Astrocyte (in vitro differentiated cells and primary cell): ENCODE measurements at places on chromosomes 4 and X. TPM values are rescaled to one million over a fixed set of nuclear protein-coding genes. Genes with fewer than 3 reads are reported as not detected.

DNA sequence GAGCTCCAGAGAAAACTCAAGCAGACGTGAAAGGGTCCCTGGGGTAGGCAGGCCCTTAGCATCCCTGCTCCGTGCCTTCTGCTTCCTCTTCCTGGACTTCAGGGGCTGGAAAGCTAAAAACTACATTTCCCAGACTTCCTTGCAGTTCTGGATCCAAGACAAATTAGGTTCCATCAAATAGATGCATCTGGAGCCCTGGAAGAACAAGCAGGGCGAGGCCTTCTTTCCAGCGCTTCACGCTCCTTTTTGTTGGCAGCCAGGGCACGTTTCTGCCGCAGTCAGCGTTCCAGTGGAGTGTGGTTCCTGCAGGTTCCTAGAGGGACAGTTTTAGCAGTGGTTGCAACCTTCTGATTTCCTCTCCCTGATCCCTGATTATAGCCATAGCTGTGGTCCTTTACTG lies 53.6 kb upstream of the MSX1 start:
- H3K27ac ChIP-seq, result no peak overlapping the region
- H3K4me1 ChIP-seq, result no peaks in the 10 kb centered on the region
- no peaks in the 10 kb centered on the region for H3K36me3 ChIP-seq
- no peak overlapping the region for H3K4me3 ChIP-seq
- H3K27me3 ChIP-seq, result peaks cover 7% of the 10 kb centered on the region

DNA sequence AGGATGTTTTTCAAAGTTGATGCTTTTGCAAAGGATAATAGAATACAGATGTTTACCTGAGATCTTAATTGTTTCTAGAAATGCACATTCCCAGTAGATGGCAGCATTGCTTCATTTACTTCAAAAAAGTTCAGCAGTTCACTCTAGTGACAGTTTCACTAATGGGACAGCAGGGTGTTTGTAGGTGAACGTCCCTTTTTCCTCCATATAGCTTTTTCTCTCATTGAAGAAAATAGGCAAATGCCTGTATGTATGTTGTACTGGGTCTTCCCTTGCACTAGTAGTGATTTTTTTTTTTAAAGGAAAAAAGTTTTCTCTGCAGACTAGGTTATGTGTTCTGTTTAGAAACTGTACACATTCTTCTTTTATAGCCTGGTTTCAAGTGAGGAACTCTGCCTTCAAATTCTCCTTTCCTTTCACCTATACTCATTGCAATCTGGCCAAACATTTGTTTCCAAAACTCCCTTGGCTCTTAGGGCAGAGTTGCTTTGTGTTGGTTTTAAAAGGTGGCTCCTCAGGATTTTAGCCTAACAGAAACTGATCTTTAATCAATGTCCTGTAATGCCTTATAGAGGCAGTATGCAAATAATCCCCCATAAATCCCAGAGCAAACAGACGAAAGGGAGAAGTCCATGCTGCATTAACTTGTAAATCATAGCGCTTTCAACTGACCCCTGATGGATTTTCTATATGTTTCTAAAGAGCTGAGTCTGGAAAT lies 86.3 kb downstream of the EGF start:
- no peaks in the 10 kb centered on the region for H3K27me3 ChIP-seq
- no peak overlapping the region for H3K27ac ChIP-seq
- no peaks in the 10 kb centered on the region for H3K36me3 ChIP-seq

DNA sequence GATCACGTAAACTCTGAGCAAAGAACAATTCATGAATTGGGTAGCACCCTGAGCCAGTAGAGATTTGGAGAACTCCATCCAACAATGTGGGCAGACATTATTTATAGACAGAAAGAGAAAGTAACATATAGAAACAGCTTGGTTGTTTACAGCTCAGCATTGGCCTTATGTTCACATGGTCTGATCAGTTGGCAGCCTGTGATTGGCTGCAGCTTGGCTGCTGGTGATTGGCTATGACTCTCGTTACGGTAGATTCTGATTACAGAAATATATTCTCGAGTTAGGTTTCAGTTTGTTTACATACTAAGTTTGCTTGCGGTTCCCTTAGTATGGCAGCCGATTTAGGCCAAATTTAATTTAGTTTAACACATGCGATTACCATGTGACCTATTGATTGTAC lies 663.4 kb downstream of the RAPGEF2 start:
- H3K4me1 ChIP-seq, result peaks cover 27% of the 10 kb centered on the region
- no peaks in the 10 kb centered on the region for H3K36me3 ChIP-seq
- no peak overlapping the region for H3K4me3 ChIP-seq
- H3K27ac ChIP-seq, result no peak overlapping the region
- DNase-seq, result no peak

DNA sequence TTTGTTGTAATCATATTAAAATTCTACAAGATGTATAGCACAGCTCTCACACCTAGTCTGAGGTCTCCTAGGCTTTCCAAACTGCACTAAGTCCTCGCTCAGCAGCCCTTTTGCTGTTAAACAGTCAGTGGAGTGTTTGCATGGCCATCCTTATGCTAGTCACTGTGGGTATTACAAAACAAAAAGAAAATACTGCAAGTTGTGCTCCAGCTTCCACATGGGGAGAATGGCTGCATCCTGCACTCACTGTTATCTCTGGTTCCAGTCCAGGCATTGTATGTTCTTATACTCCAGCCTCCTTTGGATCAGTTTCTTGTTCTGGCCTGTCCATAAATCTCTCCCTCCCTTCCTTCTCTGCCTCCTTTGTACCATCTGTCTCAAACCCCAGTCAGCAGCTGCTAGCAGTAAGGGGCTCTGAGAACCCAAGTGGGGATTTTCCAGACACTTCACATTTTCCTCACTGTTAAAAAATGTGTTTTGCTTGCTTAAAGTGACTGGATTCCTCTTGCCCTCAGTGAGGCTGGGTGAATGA lies 38.5 kb upstream of the BMP15 start:
- no peak overlapping the region for H3K27ac ChIP-seq
- H3K36me3 ChIP-seq, result no peaks in the 10 kb centered on the region
- no peaks in the 10 kb centered on the region for H3K4me1 ChIP-seq
- no peak overlapping the region for H3K4me3 ChIP-seq

GRCh38 chr4:6892190-6892908 lies 17.3 kb upstream of the TBC1D14 start:
- peaks cover 13% of the 10 kb centered on the region for H3K4me1 ChIP-seq
- H3K27me3 ChIP-seq, result no peaks in the 10 kb centered on the region
- H3K4me3 ChIP-seq, result no peak overlapping the region
- H3K36me3 ChIP-seq, result no peaks in the 10 kb centered on the region
- peak; percentile 63 for DNase-seq

DNA sequence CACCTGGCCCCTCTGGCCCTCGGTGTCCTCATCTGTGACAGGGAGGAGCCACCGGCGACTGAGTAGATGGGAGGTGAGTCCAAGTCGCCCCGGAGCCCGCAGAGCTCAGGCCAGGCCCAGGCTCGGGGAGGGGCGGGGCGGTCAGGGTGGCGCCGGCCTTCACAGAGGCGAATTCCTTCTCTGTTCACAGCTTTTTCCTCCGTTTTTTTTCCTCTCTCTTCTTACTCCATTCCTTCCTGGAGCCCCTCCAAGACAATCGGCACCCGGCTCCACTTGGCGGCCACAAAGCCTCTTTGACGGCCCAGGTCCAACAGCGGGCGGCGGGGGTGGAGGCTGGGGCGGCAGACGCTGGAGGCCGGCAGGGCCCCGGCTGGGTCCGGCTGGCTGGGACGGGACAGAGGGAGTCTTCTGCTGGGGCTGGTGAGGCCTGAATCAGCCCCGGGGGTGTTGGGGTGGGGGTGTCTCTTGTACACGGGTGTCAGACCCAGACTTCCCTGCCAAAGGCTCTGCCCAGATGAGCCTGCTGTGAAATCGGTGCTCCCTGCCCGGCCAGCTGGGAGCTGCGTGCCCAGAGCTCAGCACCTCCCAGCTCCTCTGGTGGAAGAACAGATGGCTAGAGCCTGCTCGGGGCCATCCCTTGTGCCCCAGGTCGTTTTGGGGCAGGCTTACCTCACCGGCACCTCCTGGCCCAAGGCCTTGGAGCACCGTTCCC lies 22.6 kb downstream of the FGFRL1 start:
- no peak overlapping the region for H3K4me3 ChIP-seq
- H3K27ac ChIP-seq, result peak overlapping the region; percentile 30
- no peaks in the 10 kb centered on the region for H3K27me3 ChIP-seq

DNA sequence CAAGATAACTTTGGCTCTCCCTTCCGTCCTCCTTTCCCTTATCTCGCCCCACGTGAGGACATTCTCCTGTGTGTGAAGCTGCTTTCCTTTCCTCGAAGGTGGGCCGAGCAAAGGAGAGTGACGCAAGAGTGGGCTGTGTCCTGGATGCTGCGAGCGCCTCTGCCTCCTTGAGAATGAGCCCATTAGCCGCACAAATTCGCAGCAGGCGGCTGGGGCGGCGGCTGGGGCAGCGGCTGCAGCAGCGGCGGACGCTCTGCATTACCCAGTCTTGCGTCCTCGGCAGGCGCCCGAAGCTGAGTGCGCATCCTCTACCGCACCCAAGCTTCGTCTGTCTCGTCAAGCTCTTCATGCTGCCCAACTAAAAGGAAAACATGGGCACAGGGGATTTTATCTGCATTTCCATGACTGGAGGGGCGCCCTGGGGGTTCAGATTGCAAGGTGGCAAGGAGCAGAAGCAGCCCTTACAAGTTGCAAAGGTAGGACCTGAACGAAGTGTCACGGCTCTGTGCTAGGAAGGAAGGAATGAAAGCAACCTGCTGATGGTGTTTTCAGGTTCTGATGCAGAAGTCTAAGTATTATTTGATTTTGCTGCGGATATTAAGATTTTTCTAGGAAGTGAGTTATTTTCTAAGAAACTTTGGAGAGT lies at the start of gene SYNPO2:
TSS of gene SYNPO2 (plus strand) at position 189 of the 646 bp plus-strand sequence. CDS start at position 372, 183 bp downstream.
- H3K27me3 ChIP-seq, result no peaks in the 10 kb centered on the region
- H3K4me1 ChIP-seq, result peaks cover 10% of the 10 kb centered on the region
- DNase-seq, result peak; percentile 87
- no peaks in the 10 kb centered on the region for H3K36me3 ChIP-seq

GRCh38 chrX:28586286-28586685 lies 960 bp upstream of the IL1RAPL1 start:
- no peaks in the 10 kb centered on the region for H3K36me3 ChIP-seq
- DNase-seq, result peak; percentile 39
- no peak overlapping the region for H3K27ac ChIP-seq
- H3K4me3 ChIP-seq, result peak overlapping the region; percentile 70
- H3K4me1 ChIP-seq, result peaks cover 4% of the 10 kb centered on the region
- H3K27me3 ChIP-seq, result no peaks in the 10 kb centered on the region

GRCh38 chr4:140112576-140112975 lies 41.4 kb downstream of the MAML3 start:
- no peaks in the 10 kb centered on the region for H3K27me3 ChIP-seq
- H3K4me3 ChIP-seq, result no peak overlapping the region
- DNase-seq, result peak; percentile 28

DNA sequence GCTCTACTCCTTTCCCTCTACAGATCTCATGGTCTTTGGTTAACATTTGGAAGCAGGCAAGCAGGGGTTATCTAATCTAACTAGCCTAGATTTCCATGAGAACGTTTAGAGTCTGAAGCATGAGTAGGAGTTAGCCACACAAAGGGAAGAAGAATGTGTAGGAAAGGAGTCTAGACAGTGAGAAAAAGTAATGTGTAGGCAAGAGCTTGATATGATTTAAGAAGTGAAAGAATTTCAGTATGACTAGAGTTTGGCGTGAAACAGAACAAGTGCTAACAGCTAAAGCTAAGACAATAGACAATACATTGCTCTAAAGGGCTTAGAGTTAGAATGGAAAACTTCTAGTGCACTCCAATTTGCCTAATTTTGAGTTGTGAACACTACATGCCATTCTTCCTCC lies 10.8 kb downstream of the CXCL8 start:
- H3K27ac ChIP-seq, result no peak overlapping the region
- no peak overlapping the region for H3K4me3 ChIP-seq
- H3K4me1 ChIP-seq, result no peaks in the 10 kb centered on the region
- H3K36me3 ChIP-seq, result no peaks in the 10 kb centered on the region
- peak; percentile 45 for DNase-seq

- no peaks in the 10 kb centered on the region for H3K27me3 ChIP-seq
- H3K36me3 ChIP-seq, result peaks cover 69% of the 10 kb centered on the region
- no peak overlapping the region for H3K4me3 ChIP-seq
- H3K4me1 ChIP-seq, result peaks cover 18% of the 10 kb centered on the region
- H3K27ac ChIP-seq, result no peak overlapping the region
These were observed 44.1 kb downstream of the WDR1 start for GRCh38 chr4:10072420-10073017.

GRCh38 chr4:1003271-1004070 lies 8.0 kb upstream of the FGFRL1 start:
- no peak overlapping the region for H3K4me3 ChIP-seq
- no peaks in the 10 kb centered on the region for H3K36me3 ChIP-seq
- H3K4me1 ChIP-seq, result no peaks in the 10 kb centered on the region
- no peak overlapping the region for H3K27ac ChIP-seq

DNA sequence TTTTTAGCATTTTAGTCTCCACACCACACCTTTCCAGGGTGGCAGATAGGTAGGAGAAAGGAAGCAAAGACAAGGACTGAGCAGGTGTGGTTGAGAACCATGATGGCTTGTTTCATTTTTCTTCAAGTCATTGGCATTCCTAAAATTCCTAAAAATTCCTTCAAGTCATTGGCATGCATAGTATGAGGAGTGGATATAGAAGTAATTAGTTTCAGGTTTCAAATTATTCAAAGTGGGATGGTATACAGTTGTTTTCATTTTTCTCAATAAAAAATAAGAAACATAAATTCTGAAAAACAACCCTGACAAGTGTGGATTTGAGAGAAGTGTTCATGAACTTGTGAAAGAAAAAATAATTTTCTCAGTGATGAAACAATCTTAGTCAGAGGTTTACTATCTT lies 22.3 kb upstream of the HERC3 start:
- H3K4me3 ChIP-seq, result no peak overlapping the region
- no peak overlapping the region for H3K27ac ChIP-seq
- DNase-seq, result peak; percentile 12
- peaks cover 3% of the 10 kb centered on the region for H3K4me1 ChIP-seq
- H3K36me3 ChIP-seq, result no peaks in the 10 kb centered on the region

GRCh38 chrX:113770071-113770470 lies 813.8 kb upstream of the HTR2C start:
- no peak overlapping the region for H3K4me3 ChIP-seq
- DNase-seq, result peak; percentile 44
- H3K4me1 ChIP-seq, result no peaks in the 10 kb centered on the region
- no peaks in the 10 kb centered on the region for H3K27me3 ChIP-seq

DNA sequence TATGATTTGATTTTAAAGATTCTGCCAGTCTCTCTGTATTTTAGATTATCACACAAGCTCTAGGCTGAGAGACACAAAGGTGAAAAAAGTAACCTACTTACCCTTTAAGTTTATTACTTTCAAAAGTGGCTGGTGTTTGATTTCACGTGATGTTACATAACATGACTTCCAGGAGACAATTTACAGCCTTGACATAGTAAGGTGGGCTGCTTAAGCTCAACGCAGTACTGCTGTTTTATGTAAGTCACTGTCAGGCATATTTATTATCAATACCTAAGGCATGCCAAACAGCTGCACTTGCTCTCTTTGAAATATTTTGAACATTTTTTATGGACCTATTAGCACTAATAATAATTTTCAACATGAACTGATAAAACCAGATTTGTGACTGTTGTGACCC lies 451.5 kb upstream of the FAM241A start:
- no peaks in the 10 kb centered on the region for H3K4me1 ChIP-seq
- no peak overlapping the region for H3K27ac ChIP-seq
- no peaks in the 10 kb centered on the region for H3K27me3 ChIP-seq
- no peaks in the 10 kb centered on the region for H3K36me3 ChIP-seq
- H3K4me3 ChIP-seq, result no peak overlapping the region

KLHL4 gene
- 16.4 and 19.8 TPM in 2 replicates for total RNA-seq

RAB40A gene
- total RNA-seq, result 0.07 TPM in 1 of 2 replicates, not detected in the other

AMER1 gene
- 5.4 and 6.5 TPM in 2 replicates for total RNA-seq

SYP gene
- 1.6 and 1.9 TPM in 2 replicates for total RNA-seq

GAGE12F gene
- not detected in 2 replicates for total RNA-seq

CXorf58 gene
- not detected in 2 replicates for total RNA-seq

LEF1 gene
- 16.6 and 23.6 TPM in 2 replicates for total RNA-seq

STATH gene
- not detected in 2 replicates for total RNA-seq

CITED1 gene
- total RNA-seq, result 0.75 TPM in 1 of 2 replicates, not detected in the other

NPNT gene
- total RNA-seq, result 2.5 and 3.1 TPM in 2 replicates

CT83 gene
- not detected in 2 replicates for total RNA-seq

PTTG2 gene
- total RNA-seq, result not detected in 2 replicates

DNAAF6 gene
- total RNA-seq, result not detected in 2 replicates
